ENCODE measurements at places on chromosomes 7 and 10. TPM values are rescaled to one million over a fixed set of nuclear protein-coding genes. Genes with fewer than 3 reads are reported as not detected.

EN2 gene
- 0.32 TPM for total RNA-seq

GRCh38 chr7:43648473-43649406 lies 65.8 kb downstream of the STK17A start:
- no peak for DNase-seq

- no peak for DNase-seq
Observed at GRCh38 chr10:79112881-79113431, 44.2 kb downstream of the ZMIZ1 start.

- no peak for DNase-seq
Observed at GRCh38 chr7:22801912-22802311, 20.7 kb downstream of the TOMM7 start.

GRCh38 chr7:153628825-153629224 lies 423.4 kb upstream of the DPP6 start:
- DNase-seq, result no peak
